ENCODE measurements at places on chromosomes 7 and 10.
A peak's percentile ranks its signal among the peaks of the same experiment; 100 is the strongest.

- no peak overlapping the region for H3K27ac ChIP-seq
- peaks cover 34% of the 10 kb centered on the region for H3K4me1 ChIP-seq
- H3K4me3 ChIP-seq, result peak overlapping the region; percentile 62
- no peak for DNase-seq
- H3K27me3 ChIP-seq, result no peaks in the 10 kb centered on the region
- peaks cover 9% of the 10 kb centered on the region for H3K36me3 ChIP-seq
Measured at GRCh38 chr10:68628576-68629127, 68.5 kb downstream of the TET1 start.

GRCh38 chr7:17506095-17506494 is 207.6 kb downstream of the AHR start:
- H3K36me3 ChIP-seq, result no peaks in the 10 kb centered on the region
- no peak overlapping the region for H3K27ac ChIP-seq
- DNase-seq, result no peak
- no peaks in the 10 kb centered on the region for H3K27me3 ChIP-seq
- H3K4me3 ChIP-seq, result no peak overlapping the region

GRCh38 chr7:133977409-133978274 is 149.5 kb upstream of the LRGUK start:
- H3K4me1 ChIP-seq, result no peaks in the 10 kb centered on the region
- peaks cover 4% of the 10 kb centered on the region for H3K36me3 ChIP-seq
- no peak overlapping the region for H3K4me3 ChIP-seq
- no peak for DNase-seq
- no peak overlapping the region for H3K27ac ChIP-seq
- H3K27me3 ChIP-seq, result no peaks in the 10 kb centered on the region

DNA sequence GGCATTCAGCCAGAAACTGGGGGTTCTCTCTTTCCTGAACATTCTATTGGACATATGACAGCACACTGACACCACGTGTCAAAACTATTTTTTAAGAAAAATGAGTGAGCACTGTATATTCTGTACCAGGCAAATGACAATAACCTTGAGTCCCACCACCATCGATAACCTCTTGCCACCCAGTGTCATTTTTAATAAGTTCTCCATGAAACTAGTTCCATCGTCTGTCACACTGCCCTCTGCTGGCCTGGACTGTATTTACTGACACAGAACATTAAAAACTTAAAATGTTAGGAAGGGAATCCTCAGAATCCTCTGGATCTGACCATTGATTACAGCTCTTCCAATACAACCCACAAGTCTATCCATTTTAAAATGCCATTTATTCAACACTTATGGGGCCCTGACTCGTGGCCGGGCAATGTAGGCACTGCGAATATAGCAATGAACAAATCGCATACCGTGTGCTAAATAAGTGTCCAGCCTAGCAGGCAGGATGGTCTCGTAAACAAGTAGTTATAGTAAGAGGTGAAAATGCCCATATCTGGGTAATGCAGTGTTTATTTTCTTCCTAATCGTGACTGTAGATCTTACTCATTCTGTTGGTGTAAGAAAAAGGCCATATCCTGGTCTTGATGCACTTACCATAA is 35.9 kb upstream of the CACNB2 start:
- H3K4me1 ChIP-seq, result no peaks in the 10 kb centered on the region
- H3K27ac ChIP-seq, result no peak overlapping the region
- no peaks in the 10 kb centered on the region for H3K36me3 ChIP-seq
- no peak overlapping the region for H3K4me3 ChIP-seq
- DNase-seq, result no peak
- peaks cover 36% of the 10 kb centered on the region for H3K27me3 ChIP-seq

DNA sequence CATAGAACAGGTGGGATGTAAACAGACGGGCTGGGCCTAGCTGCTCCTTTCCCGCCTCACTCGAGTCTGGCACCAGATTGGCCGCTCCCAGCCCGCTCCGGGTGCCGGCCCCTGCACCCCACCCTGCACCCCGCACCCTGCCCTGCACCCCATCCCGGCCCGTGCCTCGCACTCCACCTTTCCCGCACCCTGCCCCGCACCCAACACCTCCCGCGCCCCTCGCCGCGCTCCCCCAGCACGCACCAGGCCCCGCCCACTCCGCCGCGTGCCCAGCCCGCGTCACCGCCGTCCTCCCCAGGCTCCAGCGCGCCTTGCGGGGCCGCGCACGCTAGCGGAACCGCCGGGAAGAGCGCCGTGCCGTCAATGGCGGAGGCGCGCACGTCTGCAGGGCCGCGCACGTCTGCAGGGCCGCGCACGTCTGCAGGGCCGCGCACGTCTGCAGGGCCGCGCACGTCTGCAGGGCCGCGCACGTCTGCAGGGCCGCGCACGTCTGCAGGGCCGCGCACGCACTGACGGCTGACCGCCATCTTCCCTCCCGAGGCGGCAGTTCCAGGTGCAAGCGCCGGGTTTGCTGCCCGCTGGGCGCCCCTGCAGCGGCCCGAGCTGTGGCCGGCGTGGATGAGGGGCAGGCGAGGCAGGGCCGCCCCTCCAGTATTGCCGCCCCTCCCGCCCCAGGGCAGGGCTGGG is at the start of gene UBE3C:
Gene UBE3C (plus strand): TSS at position 503 of the 687 bp plus-strand sequence. CDS start 347 bp downstream, outside the sequence.
- peak; percentile 93 for DNase-seq
- peaks cover 29% of the 10 kb centered on the region for H3K4me1 ChIP-seq
- H3K36me3 ChIP-seq, result peaks cover 3% of the 10 kb centered on the region

DNA sequence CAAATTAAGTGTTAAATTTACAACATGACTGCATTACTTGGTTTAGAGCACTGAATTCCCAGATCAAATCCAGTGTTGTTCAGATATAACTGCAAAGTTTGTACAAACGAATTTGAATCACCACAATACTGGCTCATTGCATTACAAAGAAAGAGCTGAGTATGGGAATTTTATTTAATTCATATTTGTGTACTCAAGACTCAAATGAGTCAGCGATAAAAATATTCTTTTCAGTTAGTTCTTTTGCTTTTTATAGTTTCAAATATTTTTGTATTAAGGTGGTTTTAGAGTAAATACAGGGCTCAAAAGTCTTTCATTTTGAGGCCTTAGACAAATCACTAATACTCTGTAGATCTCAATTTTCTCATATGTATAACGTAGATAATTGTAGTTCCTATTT is 68.6 kb upstream of the LRGUK start:
- no peak overlapping the region for H3K27ac ChIP-seq
- peaks cover 2% of the 10 kb centered on the region for H3K36me3 ChIP-seq
- no peak for DNase-seq
- H3K27me3 ChIP-seq, result no peaks in the 10 kb centered on the region
- H3K4me3 ChIP-seq, result no peak overlapping the region

- peaks cover 5% of the 10 kb centered on the region for H3K36me3 ChIP-seq
- peaks cover 49% of the 10 kb centered on the region for H3K27me3 ChIP-seq
- no peak for DNase-seq
- H3K4me1 ChIP-seq, result peaks cover 2% of the 10 kb centered on the region
- no peak overlapping the region for H3K27ac ChIP-seq
Measured at GRCh38 chr7:143048827-143049226, 3.3 kb upstream of the OR6V1 start.

DNA sequence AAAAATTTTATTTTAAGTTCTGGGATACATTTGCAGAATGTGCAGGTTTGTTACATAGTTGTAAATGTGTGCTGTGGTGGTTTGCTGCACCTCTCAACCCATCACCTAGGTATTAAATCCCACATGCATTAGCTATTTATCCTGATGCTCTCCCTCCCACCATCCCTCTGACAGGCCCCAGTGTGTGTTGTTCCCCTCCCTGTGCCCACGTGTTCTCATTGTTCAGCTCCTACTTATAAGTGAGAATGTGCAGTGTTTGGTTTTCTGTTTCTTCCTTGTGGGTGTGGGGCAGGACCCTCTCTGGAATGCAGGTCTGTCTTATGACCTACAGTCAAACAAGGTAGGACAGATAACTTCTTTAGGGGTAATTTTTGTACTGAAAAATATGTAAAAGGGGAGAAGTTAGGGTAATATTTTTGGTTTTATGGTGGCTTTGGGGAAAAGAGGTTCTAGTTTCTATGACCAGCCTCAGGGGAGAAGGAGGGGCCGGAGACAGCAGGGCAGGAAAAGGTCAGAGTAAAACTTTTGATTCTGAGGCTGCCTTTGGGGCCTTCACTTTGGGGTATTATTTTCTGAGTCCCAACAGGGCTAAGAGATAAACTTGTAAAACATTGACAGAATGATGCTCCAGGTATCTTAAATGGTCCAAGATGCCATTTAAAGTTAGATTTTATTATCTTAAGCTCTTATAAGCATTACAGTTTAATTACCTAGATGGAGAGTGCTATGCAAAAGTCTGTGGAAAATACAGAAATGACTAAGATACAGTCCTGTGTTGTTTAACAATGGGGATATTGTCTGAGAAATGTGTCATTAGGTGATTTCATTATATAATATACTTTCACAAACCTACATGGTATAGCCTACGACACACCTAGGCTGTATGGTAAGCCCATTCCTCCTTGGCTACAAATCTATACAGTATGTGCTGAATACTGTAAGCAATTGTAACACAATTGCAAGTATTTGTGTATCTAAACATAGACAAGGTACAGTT is 354.8 kb downstream of the ABCA13 start:
- H3K36me3 ChIP-seq, result no peaks in the 10 kb centered on the region
- no peaks in the 10 kb centered on the region for H3K27me3 ChIP-seq
- no peak for DNase-seq
- no peaks in the 10 kb centered on the region for H3K4me1 ChIP-seq
- no peak overlapping the region for H3K27ac ChIP-seq

- peaks cover 6% of the 10 kb centered on the region for H3K4me1 ChIP-seq
- H3K27ac ChIP-seq, result no peak overlapping the region
- no peak overlapping the region for H3K4me3 ChIP-seq
Measured at GRCh38 chr10:46542567-46543465, 13.6 kb downstream of the GPRIN2 start.

DNA sequence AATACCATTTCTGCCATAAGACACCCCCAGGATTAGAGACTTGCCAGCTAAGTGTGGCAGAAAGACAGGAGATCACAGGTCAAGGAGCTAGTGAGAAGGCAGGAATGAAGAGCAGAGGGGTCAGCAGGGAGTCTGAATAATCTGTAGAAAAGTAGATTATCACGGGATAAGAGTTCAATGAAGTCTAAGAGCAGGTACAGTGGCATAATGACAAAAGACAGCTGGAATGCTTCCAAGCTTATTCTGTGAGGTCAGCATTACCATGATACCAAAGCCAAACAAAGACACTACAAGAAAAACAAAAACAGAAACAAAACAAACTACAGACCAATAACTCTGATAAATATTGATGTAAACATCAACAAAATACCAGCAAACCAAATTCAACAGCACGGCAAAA is 20.8 kb downstream of the PILRA start:
- no peak for DNase-seq
- H3K27ac ChIP-seq, result peak overlapping the region; percentile 61
- H3K36me3 ChIP-seq, result peaks cover 6% of the 10 kb centered on the region
- no peak overlapping the region for H3K4me3 ChIP-seq
- H3K27me3 ChIP-seq, result peaks cover 28% of the 10 kb centered on the region

- peaks cover 33% of the 10 kb centered on the region for H3K27me3 ChIP-seq
- H3K4me1 ChIP-seq, result no peaks in the 10 kb centered on the region
- H3K36me3 ChIP-seq, result no peaks in the 10 kb centered on the region
- no peak overlapping the region for H3K4me3 ChIP-seq
Measured at GRCh38 chr7:94706996-94707740, 51.2 kb upstream of the SGCE start.

GRCh38 chr7:158453663-158454062 is 134.0 kb downstream of the PTPRN2 start:
- no peaks in the 10 kb centered on the region for H3K4me1 ChIP-seq
- DNase-seq, result no peak
- H3K36me3 ChIP-seq, result no peaks in the 10 kb centered on the region

- H3K27me3 ChIP-seq, result no peaks in the 10 kb centered on the region
- H3K4me3 ChIP-seq, result no peak overlapping the region
- no peak for DNase-seq
- H3K36me3 ChIP-seq, result peaks cover 5% of the 10 kb centered on the region
Measured at GRCh38 chr7:102095321-102096011, 191.2 kb upstream of the SH2B2 start.

- H3K27ac ChIP-seq, result no peak overlapping the region
- peaks cover 9% of the 10 kb centered on the region for H3K4me1 ChIP-seq
- H3K27me3 ChIP-seq, result peaks cover 88% of the 10 kb centered on the region
- DNase-seq, result no peak
- H3K36me3 ChIP-seq, result peaks cover 3% of the 10 kb centered on the region
- no peak overlapping the region for H3K4me3 ChIP-seq
Measured at GRCh38 chr10:11012421-11013295, 5.0 kb upstream of the CELF2 start.

All from T-helper 17 cell (primary cell).